ENCODE measurements at places on chromosomes 4 and X.

- no peak for DNase-seq
These were observed 156.1 kb downstream of the LARP7 start for GRCh38 chr4:112793033-112793432.

- DNase-seq = no peak
These were observed 45.2 kb upstream of the WDR1 start for GRCh38 chr4:10161840-10162239.

DNA sequence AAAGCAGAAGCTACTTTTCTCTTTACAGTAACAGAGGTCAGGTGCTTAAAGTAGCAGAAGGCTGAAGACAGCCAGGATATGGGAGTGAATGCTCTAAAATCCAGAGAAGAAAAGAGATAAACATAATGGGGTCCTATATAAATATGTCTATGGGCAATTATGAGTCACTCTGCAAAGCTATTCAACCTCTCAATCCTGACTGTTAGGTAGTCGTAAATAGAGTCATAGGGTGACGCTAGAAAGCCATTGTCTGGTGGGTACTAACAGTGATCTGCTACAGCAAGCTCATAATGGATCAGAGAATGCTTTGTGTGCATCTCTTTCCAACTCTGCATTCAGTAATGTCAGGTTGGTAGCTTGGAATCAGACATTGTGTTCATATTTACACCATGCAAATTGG is 53.5 kb upstream of the PDE5A start:
- DNase-seq = no peak

- no peak for DNase-seq
These were observed 20.0 kb downstream of the TMEM154 start for GRCh38 chr4:152659806-152660205.

DNA sequence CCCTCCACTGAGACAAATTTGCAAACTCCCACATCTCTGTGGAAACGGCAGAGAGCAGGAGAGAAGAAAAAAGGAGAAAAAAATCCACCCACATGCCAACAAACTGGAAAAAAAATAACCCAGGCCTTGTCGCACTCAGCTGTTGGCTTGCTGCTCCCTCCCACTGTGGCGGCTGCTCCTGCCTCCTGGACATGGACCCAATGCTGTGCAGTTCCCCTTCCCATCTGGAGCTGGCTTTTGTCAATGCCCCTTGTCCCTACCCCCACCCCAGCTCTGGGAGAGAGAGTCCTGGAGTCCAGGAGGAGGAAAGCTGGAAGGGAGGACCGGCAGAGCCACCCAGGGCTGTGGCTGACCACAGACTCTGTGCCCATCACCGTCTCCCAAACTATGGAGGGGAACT is 50.8 kb upstream of the IQSEC2 start:
- DNase-seq = no peak

All from stimulated activated CD4-positive, alpha-beta T cell treated with anti-CD3 and anti-CD28 coated beads, TNF-alpha, amount 100 ng/mL, for 1 hour (primary cell).